ENCODE measurements at places on chromosomes 1 and 21.

DNA sequence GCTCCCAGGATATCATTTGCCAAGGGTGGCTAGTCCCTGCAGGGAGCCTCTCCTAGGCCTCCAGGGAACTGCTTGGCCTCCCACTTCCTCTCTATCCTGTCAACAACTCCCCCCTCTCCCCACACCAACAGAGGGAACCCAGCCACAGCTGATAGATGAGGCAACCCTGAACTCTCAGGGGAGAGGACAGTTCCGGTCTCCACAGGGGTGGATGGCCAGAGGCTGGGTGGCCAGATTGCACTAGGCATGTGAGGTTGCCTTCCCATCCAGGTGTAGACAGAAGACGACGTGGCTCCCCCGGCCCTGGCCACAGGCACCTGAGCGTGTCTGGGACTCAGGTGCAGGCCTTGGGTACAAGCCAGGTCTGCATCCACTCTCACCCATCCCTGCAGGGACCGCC, 53.3 kb downstream of the TOR1AIP2 start:
- no peak for DNase-seq

- no peak for DNase-seq
Measured at GRCh38 chr21:39073063-39073462, 110.2 kb downstream of the PSMG1 start.

- DNase-seq: no peak
Measured at GRCh38 chr21:15549671-15550070, 180.1 kb upstream of the USP25 start.

DNA sequence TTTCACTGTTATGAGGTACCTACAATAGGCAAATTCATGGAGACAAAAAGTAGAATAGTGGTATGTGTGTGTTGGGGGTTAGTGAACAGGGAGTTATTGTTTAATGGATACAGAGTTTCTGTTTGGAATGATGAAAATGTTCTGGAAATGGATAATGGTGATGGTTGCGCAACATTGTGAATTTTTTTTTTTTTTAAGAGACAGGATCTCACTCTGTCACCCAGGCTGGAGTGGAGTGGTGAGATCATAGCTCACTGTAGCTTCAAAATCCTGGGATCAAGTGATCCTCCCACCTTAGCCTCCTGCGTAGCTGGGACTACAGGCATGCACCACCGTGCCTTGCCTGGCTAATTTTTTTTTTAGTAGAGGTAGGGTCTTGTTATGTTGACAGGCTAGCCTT, 34.5 kb upstream of the TRABD2B start:
- DNase-seq: no peak

GRCh38 chr1:240644732-240645131, 32.8 kb upstream of the GREM2 start:
- DNase-seq: no peak

DNA sequence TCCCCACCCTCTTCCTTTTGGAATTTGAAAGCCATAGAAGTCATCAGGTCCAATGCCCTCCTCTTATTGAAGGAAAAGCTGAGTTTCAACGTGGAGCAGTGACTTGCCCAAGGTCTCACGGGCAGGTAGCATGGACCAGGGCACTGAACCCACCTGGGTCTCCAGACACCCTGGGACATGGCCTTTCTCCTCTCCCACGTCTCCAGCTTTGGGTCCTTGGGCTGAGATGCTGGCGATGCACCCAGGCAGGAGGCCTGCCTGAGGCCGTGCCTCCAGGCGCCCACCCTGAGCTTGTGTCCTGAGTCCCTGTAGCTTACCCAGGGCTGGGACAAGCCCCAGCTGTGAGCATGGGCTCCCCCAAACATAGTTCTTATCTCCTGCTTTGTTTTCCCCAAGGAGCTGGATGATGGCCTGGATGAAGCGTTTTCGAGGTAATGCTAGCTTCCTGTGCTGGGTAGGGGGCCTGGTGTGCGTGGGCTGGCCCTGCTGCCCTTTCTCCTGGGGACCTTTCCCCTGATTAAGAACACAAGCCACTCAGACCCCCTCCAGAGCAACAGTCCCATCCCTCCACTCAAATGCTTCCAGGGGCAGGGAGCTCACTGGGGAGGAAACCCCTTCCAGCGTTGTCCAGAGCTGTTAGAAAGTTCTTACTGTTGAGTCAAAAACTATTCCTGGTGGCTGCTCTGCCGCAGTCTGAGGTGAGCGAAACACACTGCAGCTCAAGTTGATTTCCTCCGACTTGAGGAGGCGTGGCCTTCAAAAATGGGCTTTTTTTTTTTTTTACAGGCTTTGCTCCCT, 21.6 kb downstream of the LDLRAP1 start:
- peak; percentile 7 for DNase-seq

Measured in stimulated activated naive CD4-positive, alpha-beta T cell treated with Interleukin-2 at 50 U/mL for 16 hours (primary cell).